ENCODE measurements at places on chromosomes 12 and 14.

DNA sequence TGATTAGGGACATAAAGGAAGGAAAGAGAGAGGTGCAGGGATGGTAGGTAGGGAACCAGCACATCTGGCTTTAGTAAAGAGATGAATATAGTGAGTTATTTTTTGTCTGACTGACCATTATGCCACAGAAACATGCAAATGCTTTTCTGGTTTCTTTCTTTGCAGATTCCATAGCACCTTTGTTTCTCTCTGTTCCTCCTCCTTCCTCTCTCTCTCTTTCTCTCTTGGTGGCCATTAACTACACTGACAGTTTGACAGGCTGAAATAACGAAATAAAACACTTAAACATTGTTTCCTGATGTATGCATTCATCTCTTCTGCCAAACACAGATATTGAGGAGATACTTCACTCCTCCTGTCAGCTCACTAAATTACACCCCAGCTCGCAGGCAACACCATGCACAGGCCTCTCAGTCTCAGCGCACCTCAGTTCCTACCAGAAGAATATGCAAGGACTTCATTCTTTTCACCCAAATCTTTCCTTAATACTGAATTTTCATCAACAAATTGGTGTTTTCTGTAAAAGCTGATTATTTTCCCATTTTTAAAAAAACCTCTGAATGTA is 406.9 kb upstream of the SOX5 start:
- no peak for DNase-seq

GRCh38 chr14:58395562-58395811 is 243 bp upstream of the TOMM20L start:
- DNase-seq: no peak

DNA sequence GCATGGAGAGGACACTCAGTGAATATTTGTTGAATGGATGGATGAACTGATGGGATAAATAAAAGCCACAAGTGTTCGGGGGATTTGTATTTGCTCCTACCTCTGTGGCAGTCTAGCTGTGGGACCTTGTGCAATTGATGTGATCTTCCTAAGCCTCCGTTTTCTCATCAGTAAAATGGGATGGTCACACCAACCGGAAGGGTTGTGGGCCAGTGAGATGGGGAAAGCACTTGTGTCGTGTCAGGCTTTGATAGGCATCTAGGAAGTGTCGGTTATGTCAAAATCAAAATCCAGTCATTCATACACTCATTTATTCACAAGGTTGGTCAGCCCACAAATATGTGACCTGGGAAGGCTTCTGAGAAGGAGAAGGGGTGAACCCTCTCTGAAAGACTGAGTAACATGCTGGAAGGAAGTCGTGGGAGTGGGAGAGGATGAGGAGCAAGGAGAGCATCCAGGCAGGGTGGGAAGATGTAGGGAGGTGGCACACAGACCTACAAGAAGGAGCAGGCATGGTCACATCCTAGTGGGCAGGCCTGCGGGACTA is 7.8 kb upstream of the SERPINA9 start:
- no peak for DNase-seq

DNA sequence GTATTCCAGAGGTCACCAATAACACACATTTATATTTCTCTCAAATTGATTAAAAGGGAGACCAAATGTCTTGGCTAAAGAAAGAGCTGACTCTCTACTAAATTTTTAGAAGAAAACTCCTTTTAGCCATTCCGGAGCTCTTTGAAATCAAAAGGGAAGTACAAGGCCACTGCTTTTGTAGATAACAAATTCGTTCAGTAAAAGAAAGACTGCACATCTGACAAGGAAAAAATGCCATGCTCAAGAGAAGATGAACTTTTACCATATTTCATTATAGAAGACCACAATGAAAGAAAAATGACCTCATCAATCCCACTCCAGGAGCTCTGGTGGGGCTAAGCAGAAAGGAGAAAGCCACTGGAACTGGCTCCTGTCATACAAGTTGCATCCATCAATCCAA is 57.6 kb downstream of the SPTSSA start:
- DNase-seq: no peak

All from NCI-H510A (cell line).